ENCODE measurements at places on chromosomes 5 and 9. TPM values are rescaled to one million over a fixed set of nuclear protein-coding genes. Genes with fewer than 3 reads are reported as not detected.

- DNase-seq = no peak
Measured at GRCh38 chr9:77291714-77292113, 114.4 kb downstream of the VPS13A start.

DNA sequence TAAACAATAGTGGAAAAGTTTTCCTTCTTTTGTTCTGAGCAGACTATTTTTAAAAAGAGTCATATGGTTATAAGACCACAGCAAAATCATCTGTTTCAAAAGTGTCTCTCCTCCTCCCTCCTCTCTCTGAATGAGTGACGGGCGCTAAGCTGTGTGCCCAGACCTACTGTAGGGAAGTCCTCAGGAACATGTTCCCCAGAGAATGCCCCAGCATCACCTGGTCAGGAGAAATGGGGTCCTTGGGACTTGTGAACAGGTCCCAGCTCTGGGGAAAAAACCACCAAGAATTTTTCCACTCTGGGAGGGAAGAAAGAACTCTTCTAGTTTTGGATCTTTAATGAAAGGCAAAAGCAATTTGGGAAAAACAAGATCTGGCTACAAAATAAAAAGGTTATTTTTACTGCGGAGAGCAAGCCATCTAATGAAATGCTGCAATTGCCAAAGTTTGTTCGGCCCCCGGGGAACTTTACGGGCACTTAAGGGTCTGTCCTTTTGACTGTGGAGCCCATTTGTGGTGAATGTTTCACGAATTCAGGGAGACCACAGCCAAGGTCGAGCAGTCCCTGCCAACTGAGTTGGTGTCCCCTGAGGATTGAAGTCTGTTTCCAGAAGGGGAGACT lies 25.9 kb downstream of the BOD1 start:
- DNase-seq = no peak

GRCh38 chr9:77957652-77958051 lies 74.0 kb downstream of the GNAQ start:
- DNase-seq = no peak

DNA sequence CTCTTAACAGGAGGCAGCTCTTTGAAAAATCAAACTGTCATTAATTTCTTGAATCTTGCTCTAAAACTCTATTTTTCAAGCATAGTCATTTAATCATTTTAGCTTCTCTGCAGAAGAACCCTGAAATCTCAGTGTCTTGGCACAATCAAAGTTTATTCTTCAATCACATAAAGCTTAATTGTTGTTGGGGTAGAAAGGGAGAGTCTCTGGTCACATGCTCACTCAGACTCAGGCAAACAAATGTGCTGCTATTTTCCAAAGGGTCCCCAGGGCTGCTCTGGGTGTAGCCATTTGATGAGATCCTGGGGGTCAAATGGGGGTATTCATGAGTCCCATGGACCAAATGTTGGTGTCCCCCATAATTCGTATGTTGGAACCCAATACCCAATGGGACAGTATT lies 114.8 kb downstream of the MSX2 start:
- DNase-seq = no peak

The CA9 gene
- total RNA-seq = not detected

DNA sequence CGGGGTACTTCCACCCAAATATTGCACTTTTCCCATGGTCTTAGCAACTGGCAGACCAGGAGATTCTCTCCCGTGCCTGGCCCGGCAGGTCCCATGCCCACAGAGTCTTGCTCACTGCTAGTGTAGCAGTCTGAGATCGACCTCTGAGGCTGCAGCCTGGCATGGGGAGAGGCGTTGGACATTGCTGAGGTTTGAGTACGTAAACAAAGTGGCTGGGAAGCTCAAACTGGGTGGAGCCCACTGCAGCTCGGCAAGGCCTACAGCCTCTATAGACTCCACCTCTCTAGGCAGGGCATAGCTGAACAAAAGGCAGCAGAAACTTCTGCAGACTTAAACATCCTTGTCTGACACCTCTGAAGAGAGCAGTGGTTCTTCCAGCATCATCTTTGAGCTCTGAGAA lies 40.1 kb upstream of the EBF1 start:
- DNase-seq = no peak

- DNase-seq = no peak
Measured at GRCh38 chr5:115391780-115392179, 95.3 kb upstream of the CCDC112 start.

The WWC1 gene
- 13.2 TPM for total RNA-seq

DNA sequence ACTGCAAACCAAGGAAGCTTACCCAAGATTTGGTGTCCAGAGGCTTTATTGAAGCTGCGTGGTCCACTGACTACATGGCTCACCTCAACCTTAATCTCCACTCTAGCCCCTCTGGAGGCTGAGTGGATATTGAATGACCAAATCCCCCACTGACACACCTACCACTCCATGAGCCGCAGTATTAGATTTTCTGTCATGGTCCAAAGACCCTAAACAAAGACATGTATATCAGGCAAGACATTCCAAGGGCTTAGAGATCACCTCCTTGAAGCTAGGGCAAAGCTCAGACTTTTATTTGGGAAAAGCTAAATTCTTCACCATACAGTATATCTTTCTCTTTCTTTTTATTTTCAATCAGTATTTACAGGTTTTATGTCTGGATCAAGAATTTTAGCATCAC lies 346.2 kb upstream of the CTNND2 start:
- DNase-seq = no peak

The SLC22A4 gene
- 4.4 TPM for total RNA-seq

The GARIN3 gene
- total RNA-seq = not detected

The FBN2 gene
- total RNA-seq = 18.5 TPM

GRCh38 chr5:145141534-145141933 lies 693.6 kb downstream of the PRELID2 start:
- no peak for DNase-seq

- no peak for DNase-seq
Measured at GRCh38 chr9:33294670-33295432, 4.5 kb downstream of the NFX1 start.

GRCh38 chr5:133112026-133112660 lies 60.3 kb downstream of the HSPA4 start:
- DNase-seq = no peak

DNA sequence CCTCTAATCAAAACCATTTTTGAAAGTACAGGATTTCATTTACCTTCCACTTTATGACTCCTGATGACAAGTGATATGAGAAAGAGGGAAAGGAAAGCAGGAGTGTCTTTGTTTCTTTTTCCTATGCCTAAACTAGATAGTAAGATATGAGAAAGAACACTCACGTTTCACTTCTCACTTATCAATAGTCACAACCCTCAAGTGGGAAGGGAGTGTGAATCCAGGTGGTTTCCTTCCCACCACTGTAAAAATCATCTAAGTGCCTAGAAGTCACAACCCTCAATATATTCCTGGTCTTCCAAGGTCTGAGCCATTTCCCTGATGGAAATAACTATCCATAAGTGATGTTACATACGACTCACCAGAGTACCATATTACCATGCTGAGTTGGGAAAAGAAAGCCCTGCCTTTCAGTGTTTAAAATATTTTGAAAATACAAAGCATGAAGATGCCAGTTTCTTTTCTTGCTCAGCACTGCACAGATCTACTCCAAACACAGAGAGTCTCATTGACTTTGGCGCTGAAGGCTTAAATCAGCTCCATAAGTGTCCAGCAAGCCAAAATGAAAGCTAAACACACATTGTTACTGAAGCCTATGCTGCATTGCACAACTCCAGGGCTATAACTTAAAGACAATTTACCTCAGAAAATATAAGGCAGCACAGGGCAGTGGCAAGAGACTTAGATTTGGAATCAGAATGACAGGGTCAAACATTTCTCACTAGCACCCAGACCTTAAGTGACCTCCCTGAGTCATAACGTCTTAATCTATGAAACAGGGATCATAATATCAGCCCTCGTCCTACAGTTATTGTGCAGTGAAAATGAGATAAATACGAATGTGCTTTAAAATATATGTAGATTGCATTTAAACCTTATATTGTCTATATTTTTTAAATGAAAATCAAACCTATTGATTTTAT lies 301.2 kb downstream of the KIAA0825 start:
- DNase-seq = no peak

DNA sequence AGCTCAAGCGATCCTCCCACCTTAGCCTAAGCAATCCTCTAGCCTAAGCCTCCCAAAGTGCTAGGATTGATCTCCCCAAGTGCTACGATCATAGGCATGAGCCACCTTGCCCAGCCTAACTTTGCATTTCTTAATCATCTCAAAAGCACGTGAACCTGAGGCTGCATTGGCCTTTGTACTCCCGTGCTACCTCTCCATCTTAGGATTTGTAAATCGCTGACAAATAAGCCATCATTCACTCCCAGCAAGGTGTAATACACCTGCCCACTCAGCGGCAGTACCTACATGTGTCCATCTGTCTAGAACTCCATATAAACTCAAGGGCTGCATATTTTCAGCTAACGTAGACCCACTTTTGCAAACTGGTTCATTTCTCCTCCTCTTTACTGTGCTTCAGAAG lies 2.8 kb downstream of the ANKH start:
- no peak for DNase-seq

DNA sequence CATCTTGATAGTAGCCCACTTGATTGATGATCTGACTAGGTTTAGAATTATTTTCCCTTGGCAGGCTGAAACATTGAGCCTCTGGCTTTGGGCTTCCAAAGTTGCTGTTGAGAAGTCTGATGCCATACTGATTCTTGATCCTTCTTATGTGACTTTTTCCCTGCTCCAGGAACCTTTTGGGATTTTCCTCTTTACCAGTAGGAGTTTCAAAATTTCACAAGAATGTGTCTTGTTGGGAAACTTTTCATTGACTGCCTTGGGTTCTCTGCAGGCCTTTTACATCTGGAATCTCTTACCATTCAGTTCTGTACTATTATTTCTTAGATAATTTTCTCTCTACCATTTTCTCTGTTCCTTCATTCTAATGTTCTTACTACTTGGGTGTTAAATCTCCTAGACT lies 20.0 kb downstream of the STC2 start:
- no peak for DNase-seq

The RNF208 gene
- not detected for total RNA-seq

DNA sequence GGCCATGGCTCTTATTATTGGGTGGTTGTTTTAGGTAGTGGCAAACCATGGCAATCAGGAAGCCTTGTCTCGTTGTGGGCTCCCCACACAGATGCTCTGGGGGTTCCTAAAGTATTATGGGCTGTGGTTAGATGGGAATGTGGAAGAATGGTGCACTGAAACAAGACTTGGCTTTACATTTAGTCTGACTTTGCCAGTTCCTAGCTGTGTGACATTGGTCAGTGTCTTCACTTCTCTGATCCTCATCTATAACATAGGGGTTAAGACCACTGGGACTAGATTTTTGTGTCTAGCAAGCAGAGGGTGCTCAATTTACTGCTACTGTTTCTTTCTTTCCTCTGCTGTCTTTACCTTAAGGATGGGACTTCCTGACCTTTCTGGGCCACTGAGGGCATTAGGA lies 149.5 kb downstream of the HSPA4 start:
- no peak for DNase-seq
